RPMI8226 (cell line): ENCODE measurements at places on chromosomes 1 and 21.

GRCh38 chr1:191558379-191558778 is 599.9 kb upstream of the RGS18 start:
- no peak for DNase-seq

DNA sequence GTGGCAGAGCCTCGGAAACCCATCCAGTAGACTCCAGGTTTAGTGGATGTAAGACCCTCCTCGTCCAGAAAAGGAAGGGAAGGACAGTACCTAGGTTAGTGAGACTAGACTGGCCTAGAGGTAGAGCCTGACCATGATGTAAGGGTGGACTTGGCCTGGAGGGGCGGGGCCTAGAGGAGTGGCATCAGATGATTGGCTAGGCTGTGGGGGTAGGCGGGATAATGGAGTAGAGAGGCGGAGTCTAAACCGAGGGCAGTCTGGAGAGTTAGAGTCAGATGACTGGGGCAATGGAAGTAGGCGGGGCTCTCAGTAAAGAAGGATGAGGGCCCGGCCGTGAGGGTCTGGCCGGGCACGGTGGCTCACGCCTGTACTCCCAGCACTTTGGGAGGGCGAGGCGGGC is 70.1 kb downstream of the EPHB2 start:
- DNase-seq: peak; percentile 23

DNA sequence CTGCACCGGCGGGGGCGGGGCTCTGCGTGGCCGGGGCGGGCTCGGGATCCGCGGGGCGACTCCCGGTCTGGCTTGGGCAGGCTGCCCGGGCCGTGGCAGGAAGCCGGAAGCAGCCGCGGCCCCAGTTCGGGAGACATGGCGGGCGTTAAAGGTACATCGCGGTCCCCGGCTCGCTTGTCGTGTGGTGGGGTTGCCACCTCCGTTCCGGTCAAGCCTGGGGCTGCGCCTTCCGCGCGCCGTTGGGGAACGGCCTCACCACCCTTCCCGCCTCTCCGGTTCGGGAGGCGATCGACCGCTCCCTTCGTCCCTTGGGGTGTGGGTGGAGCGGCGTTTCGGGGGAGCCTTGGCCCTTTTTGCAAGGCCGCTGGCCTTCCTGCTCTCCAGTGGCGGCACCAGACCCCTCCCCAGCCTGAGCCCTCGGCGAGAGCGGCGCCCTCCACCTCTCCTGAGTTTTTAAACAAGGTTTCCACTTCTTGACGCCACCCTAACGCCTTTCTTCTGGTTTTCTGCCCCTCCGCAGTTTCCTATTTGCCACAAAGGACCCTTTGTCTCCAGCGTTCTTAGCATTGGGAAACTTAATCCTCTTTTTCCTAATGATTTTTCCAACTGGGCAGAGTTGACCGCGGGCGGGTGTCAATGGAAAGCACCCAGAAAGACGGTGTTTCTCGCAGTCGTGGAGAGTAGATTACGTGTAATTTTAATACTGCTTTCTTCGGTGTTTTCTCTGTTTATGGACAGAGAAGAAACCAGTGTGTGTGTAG is at the start of the genes LEPR and LEPROT:
TSS of gene LEPR (plus strand) at position 79 of the 761 bp plus-strand sequence. CDS start 144,898 bp downstream, outside the sequence.
TSS of gene LEPROT (plus strand) at position 79 of the 761 bp plus-strand sequence. CDS start at position 136, 57 bp downstream.
- DNase-seq: no peak

GRCh38 chr1:203597331-203598090 is 29.1 kb upstream of the ATP2B4 start:
- no peak for DNase-seq

DNA sequence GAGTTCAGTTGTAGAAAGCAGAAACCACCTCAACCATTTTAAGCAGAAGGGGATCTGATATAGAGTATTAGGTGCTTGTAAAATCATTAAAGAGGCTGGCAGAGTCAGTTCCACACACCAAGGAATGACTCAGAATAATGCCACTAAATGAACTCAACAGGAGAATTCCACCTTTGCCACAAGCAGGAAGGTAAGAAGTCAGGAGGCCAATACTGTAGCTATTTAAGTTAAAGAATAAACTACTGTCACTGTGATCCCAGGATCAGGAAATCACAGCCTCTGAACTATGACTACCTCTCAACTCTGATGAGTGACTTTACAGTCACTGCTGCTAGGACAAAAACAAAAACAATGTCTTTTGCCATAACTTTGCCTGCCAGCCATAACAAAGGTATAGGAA is 52.5 kb upstream of the PRMT6 start:
- DNase-seq: no peak

GRCh38 chr1:203069030-203069747 is 16.6 kb downstream of the MYOG start:
- DNase-seq: peak; percentile 54

DNA sequence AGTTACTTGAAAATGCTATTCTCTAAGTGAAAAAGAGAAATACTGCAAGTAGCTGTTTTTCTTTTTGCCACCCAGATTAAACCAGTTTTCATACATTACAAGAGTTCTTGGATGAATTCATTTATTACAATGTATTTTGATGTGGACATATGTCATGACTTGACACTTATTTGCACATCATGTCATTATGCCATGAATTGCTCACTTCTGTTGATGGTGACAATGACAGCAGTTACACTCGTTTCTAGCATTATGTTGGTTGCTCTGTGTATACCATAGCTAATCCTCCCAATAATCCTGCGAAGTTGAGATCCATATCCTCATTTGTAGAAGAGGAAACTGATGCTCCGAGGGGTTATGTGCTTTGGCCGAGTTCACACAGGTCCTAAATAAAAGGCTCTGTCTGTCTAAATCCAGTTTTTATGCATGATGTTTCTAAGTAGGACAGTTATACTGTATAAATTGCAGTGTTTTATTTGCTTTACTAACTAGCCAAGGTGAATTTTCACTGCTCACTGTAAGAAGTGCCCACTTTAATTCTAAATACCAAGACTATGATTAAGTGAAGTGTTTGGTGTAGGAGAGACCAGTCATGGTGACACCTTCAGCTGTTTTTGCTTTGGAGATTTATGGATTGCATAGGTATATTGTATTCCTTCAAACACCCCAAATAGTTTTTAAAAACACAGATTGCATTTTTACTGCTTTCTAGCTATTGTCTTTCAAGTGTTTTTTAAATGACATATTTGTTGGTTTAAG is 56.7 kb downstream of the PRDM2 start:
- DNase-seq: no peak

DNA sequence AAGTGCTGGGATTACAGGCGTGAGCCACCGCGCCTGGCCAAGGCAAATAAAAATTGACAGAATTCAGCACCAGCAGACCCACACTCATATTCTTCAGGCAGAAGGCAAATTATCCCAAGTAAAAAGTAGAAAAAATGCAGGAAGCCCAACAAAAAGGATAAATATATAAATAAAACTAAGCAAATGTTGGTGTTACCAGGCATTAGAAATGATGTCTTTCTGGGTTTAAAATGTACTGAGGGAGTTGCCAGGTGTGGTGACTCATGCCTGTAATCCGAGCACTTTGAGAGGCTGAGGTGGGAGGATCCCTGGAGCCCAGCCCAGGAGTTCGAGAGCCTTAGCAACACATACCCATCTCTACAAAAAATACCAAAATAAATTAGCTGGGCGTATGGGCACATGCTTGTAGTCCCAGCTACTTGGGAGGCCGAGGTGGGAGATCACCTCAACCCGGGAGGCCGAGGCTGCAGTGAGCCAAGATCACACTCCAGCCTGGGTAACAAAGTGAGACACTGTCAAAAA is 6.3 kb downstream of the INTS11 start:
- DNase-seq: no peak

- DNase-seq: no peak
Observed at GRCh38 chr1:34696981-34697380, 57.9 kb upstream of the GJB5 start.

DNA sequence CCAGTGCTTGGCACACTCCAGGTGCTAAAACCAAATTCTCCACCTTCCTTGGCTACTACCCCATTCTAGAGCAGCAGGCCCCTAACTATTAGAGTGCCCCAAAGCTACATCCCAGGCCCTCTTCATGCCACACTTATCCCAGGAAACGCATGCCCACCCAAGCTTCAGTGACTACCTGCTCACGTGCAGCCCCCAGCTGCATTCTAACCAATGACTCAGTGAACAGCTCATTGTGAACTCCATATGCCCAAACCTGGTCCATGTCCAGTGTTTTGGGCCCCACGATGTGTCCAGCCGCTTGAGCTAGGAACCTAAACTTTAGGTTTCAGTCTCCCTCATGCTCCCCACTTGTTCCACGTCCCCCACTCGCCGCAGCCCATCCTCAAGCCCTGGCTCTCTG is 41.5 kb downstream of the NKAIN1 start:
- DNase-seq: no peak

GRCh38 chr1:218669431-218669830 is 324.3 kb downstream of the TGFB2 start:
- DNase-seq: no peak
